Thoracic aorta (tissue), 2 donors: ENCODE measurements at places on chromosomes 6 and 20.
A peak's percentile ranks its signal among the peaks of the same experiment; 100 is the strongest.

DNA sequence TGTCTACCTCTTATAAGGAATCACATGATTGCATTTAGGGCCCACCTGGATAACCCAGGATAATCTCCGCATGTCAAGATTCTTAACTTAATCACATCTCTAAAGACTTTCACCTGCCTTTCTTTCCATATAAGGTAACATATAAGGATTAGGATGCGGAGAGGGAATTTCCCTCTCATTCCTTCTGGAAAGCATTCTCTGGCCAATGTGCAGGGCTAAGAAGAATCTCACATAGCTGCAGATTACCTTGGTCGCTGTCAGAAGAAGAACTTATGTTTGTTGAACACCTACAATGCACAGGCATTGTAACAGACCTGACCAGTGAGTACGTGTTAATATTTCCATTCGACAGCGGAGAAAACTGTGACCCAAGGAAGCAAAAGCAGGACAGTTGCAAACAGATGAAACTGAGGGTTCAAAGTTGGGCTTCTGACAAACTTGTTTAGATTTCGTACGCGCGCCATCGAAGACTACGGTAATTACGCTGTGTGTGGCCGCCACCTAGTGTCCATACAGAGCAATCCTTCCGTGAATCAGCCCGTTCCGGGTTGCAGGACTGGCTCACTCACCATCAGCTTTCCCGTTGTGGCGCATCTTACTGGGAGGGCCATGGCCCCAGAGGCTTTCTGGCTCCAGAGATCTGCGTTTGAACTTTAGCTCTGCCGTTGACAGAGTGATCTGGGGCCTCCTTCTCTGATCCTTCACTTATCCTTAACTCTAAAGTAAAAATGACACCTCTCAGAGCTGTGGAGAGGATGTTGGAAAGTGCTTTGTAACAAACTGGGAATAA, 9.5 kb downstream of the C20orf202 start:
- peak; percentile 26 for DNase-seq

GRCh38 chr6:149884215-149884614, 13.7 kb downstream of the RAET1E start:
- DNase-seq, result no peak

DNA sequence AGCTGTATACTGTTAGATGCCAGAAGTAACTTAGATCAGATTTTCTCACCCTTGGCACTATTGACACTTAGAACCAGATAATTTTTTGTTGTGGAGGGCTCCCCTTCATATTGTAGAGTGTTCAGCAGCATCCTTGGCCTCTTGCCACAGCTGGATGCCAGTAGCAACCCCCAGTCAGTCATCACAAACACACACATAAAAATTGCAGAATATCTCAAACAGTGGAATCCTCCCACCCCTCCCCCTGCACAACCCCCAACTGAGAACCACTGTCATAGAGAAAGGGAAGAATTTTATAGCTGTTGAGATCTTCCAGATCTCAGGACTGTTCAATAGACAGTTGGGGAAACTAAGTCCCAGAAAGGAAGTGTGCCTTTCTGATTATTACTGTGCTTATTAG, 81.2 kb upstream of the VSTM2L start:
- no peak for DNase-seq

DNA sequence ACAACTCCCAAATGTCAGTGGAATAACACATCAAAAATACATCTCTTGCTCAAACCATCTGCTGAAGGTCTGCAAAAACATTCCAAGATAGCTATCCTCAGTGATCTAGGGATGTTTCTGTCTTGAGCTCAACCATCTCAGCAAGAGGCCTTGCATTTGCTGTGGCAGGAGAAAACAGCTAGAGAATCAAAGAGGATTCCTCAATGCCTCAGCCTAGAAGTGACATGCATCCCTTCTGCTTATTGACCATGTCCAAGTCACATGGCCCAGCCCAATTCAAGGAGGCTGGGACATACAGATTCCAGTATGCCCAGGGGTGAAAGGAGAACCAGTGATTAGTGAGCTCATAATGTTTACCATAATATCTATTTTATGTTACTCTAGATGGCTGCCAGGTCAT, 269.5 kb downstream of the PLCB1 start:
- DNase-seq, result no peak
